ENCODE measurements at places on chromosomes 5 and 9.

- no peak for DNase-seq
Measured at GRCh38 chr5:169548315-169548714, 35.3 kb upstream of the SPDL1 start.

- DNase-seq = no peak
Measured at GRCh38 chr5:114250536-114250935, 111.3 kb upstream of the KCNN2 start.

GRCh38 chr5:133519191-133519590 is 93.2 kb downstream of the FSTL4 start:
- no peak for DNase-seq

DNA sequence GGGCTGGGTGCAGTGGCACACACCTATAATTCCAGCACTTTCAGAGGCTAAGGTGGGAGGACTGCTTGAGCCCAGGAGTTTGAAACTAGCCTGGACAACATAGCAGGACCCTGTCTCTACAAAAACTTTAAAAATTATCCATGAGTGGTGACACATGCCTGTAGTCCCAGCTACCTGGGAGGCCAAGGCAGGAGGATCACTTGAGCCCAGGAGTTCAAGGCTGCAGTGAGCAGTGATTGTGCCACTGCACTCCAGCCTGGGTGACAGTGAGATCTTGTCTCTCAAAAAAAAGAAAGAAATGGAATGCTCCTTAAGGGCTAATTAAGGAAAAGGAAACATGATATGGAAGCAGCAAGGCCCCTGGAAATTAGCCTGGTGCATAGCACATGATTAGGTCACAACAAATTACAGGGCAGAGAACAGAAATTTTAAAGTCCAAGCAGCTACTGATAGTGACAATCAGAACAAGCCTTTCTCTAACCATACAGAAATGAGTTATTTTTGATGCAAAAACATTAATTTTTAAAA is 19.5 kb downstream of the ANKH start:
- no peak for DNase-seq

DNA sequence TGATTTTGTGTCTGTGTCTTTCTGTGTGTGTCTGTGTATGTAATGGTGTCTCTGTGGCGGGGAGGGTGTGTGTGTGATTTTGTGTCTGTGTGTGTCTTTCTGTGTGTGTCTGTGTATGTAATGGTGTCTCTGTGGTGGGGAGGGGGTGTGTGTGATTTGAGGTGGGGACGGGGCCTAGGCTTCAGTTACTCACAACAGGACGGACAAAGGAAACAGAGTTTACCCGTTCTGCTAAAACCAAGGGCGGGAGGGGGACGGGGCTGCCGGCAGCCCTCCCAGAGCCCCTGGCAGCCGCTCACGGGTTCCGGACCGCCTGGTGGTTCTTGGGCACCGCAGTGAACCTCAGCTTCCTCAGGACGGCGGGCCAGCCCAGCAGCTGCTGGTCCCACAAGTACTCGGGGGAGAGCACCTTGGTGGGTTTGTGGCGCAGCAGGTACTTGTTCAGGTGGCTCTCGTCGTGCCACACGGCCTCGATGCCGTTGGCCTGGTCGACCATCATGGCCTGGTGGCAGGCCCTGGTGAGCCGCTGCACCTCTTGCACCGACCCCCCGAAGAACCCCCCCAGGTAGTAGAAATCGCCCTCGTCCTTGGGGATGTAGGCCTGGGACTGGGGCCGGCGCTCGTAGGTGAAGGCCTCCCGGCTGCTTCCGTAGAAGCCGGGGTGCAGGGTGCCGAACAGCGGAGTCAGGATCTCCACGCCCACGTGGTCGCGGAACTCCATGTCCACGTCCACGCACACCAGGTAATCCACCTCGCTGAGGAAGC is 19.4 kb downstream of the ABO start:
- no peak for DNase-seq

Measured in NCI-H2227 treated with DMSO at 0.1 percent for 48 hours (cell line).